ENCODE measurements at places on chromosomes 1 and 21. TPM values are rescaled to one million over a fixed set of nuclear protein-coding genes. Genes with fewer than 3 reads are reported as not detected.

GRCh38 chr1:43267818-43268425 is 1.9 kb upstream of the TMEM125 start:
- no peaks in the 10 kb centered on the region for H3K27me3 ChIP-seq
- DNase-seq, result peak; percentile 5
- no peak overlapping the region for H3K4me3 ChIP-seq
- peaks cover 9% of the 10 kb centered on the region for H3K4me1 ChIP-seq
- H3K27ac ChIP-seq, result no peak overlapping the region
- H3K36me3 ChIP-seq, result no peaks in the 10 kb centered on the region

Gene KLHDC7A
- 2.3 TPM for total RNA-seq

DNA sequence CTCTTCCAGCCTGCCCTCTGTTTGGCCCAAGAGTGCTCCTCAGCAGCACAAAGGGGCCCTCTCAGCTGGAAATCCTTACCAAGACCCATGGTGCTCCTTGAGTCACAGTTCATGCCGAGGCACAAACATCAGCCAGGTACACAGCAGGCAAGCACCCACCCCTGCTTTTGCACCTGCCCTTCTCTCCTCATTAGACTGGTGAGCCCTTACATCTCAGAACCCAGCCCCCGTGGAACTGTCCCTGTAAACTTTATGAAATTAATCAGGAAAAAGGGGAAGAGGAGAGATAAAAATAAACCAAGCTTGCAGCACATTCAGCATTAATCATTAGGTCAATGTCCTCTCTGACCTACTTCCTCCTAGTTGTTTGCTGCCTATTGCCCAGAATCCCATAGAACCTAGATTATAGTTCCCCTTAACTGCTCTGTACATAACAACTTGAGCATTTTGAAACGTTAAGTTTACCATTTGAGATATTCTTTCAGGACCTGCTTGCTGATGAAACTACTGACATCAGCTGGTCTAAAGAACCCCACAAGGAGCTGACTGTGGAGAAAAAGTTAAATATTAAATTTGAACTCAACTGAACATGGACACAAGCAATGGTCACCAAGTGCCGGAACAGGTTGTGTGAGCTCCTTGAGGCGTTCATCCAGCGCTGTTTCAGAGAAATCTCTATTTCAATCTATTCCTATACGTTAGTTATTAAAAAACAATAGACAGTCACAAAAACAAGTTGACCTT is 738.4 kb downstream of the MATN1 start:
- DNase-seq, result no peak
- peak overlapping the region; percentile 84 for H3K27ac ChIP-seq
- peaks cover 23% of the 10 kb centered on the region for H3K4me1 ChIP-seq
- no peaks in the 10 kb centered on the region for H3K36me3 ChIP-seq
- no peaks in the 10 kb centered on the region for H3K27me3 ChIP-seq
- H3K4me3 ChIP-seq, result no peak overlapping the region

GRCh38 chr1:9267352-9267686 is 25.4 kb upstream of the SPSB1 start:
- H3K27ac ChIP-seq, result no peak overlapping the region
- DNase-seq, result no peak
- H3K27me3 ChIP-seq, result no peaks in the 10 kb centered on the region
- H3K36me3 ChIP-seq, result peaks cover 21% of the 10 kb centered on the region

Gene KISS1
- total RNA-seq, result not detected

Gene ZSWIM5
- total RNA-seq, result 0.46 TPM

Gene LCE6A
- not detected for total RNA-seq

GRCh38 chr1:193479187-193479586 is 292.8 kb upstream of the B3GALT2 start:
- H3K27me3 ChIP-seq, result no peaks in the 10 kb centered on the region
- no peaks in the 10 kb centered on the region for H3K36me3 ChIP-seq
- H3K27ac ChIP-seq, result no peak overlapping the region
- no peaks in the 10 kb centered on the region for H3K4me1 ChIP-seq

DNA sequence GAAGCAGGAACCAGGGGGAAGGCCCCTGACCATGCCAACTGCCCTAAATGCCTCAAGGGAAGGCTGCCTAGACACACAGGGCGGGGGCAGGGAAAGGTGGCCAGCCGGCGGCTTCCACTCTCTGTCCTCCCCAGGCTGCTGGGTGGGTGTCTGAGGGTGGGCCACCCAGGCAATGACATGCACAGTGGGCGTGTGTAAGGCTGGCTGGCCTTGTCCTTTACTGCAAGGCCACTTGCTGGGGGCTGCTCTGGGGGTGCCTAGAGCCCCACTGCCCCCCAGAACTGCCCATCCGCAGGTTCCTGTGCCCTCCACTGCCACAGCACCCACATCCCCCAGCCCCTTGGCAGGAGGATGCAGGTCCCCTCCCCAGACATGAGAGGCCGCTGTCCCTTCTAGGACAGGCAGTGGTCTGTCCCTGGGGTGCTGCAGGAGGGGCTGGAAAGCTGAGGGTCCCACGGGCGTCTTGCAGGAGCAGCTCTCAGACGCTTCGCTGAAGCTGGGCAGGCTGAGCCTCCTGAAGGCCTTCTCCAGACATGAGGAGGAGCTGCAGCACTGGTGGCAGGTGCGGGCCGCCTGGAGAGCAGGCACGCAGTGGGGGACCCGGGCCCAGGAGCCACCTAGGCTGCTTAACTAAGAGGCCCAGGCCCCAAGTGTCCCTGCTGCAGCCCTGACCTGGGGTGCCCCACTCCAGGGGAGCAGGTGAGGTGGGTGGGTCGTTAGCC is 10.1 kb downstream of the CCDC27 start:
- H3K4me3 ChIP-seq, result no peak overlapping the region
- DNase-seq, result no peak
- H3K4me1 ChIP-seq, result no peaks in the 10 kb centered on the region
- H3K27me3 ChIP-seq, result no peaks in the 10 kb centered on the region
- H3K36me3 ChIP-seq, result no peaks in the 10 kb centered on the region

GRCh38 chr1:78522136-78522535 is 31.4 kb downstream of the PTGFR start:
- no peak overlapping the region for H3K27ac ChIP-seq
- no peak overlapping the region for H3K4me3 ChIP-seq
- DNase-seq, result no peak
- no peaks in the 10 kb centered on the region for H3K36me3 ChIP-seq

DNA sequence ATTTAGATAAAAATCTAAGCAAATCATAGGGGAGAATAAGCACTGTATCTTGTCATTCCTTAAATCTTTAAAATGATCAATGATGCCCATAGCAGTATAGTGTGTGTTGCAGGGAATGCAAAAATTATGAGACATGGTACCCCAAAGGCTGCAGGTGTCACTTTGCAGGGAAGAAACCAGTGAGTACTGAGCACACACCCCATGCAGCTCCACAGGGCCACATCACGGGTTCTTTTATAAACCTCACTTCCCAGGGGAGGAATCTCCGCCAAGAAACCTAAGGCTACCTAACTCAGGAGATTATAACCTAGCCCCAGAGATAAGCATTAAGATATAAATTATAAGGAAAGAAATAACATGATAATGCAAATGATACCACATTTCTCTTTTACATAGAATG is 115.6 kb downstream of the APP start:
- H3K4me3 ChIP-seq, result no peak overlapping the region
- peaks cover 25% of the 10 kb centered on the region for H3K4me1 ChIP-seq

DNA sequence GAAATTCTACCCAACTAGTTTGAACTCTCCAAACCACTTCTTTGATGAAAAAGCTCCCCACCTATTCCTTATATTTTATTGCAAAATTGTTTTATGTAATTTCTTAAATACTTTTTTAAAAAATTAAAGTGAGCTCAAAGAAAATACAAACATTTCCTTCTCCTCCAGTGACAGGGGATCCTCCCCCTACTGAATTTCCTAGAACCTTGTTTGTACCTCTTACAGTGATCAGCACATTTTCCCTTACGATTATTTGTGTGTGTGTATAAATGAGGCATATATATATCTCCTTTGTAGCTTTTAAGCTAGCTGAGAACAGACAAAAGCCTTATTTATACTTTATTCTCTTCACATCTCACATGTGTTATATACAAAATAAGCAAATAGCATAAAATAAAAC is 44.4 kb downstream of the VAV3 start:
- H3K27ac ChIP-seq, result no peak overlapping the region
- H3K27me3 ChIP-seq, result no peaks in the 10 kb centered on the region
- no peak overlapping the region for H3K4me3 ChIP-seq
- H3K36me3 ChIP-seq, result no peaks in the 10 kb centered on the region

DNA sequence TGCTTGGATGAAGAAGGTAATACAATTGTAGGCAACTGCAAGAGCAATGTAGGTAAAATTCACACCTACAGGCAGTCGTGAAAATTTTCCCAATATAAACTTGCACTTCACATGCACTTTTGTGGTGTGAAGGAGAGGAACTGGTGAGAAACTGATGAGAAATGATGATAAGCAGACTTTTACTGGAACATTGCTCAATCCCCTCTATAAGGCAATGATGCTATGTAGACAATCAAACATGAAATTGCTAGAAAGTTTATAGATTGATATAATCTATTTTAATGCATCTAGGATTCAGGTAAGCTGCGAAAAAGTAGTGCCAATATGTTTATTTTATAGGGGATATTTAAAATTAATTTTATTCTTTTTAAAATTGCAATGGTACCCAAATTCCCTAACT is 802.2 kb downstream of the KCNT2 start:
- H3K27me3 ChIP-seq, result no peaks in the 10 kb centered on the region
- no peak for DNase-seq
- H3K27ac ChIP-seq, result no peak overlapping the region
- no peak overlapping the region for H3K4me3 ChIP-seq

DNA sequence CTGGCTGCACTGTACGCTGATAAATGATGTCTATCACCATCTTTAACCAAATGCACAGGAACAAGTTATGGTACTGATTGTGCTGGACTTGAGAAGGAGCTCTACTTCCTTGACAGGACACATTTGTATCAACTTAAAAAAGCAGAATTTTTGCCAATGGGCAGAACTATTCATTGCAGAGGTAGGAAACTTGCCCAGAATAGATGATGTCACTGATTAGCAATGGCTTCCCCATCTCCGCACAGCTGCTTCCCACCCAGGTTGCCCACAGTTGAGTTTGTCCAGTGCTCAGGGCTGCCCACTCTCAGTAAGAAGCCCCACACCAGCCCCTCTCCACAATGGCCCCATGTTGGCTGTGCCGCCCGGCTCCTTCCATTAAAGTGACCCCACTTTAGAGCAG is 33.4 kb downstream of the CAPN2 start:
- H3K4me3 ChIP-seq, result no peak overlapping the region
- H3K27ac ChIP-seq, result no peak overlapping the region
- DNase-seq, result no peak

GRCh38 chr1:32981003-32981901 is 16.6 kb upstream of the RNF19B start:
- H3K27ac ChIP-seq, result peak overlapping the region; percentile 84
- no peaks in the 10 kb centered on the region for H3K36me3 ChIP-seq
- no peaks in the 10 kb centered on the region for H3K27me3 ChIP-seq
- H3K4me1 ChIP-seq, result no peaks in the 10 kb centered on the region

Gene GCSAML
- not detected for total RNA-seq

GRCh38 chr1:41319807-41320711 is 41.2 kb upstream of the FOXO6 start:
- no peaks in the 10 kb centered on the region for H3K27me3 ChIP-seq
- H3K27ac ChIP-seq, result no peak overlapping the region
- no peak for DNase-seq
- H3K4me1 ChIP-seq, result no peaks in the 10 kb centered on the region
- H3K4me3 ChIP-seq, result no peak overlapping the region

Gene PTPRF
- 165 TPM for total RNA-seq

- DNase-seq, result peak; percentile 12
- no peaks in the 10 kb centered on the region for H3K4me1 ChIP-seq
- H3K27ac ChIP-seq, result no peak overlapping the region
- no peaks in the 10 kb centered on the region for H3K27me3 ChIP-seq
- no peaks in the 10 kb centered on the region for H3K36me3 ChIP-seq
Measured at GRCh38 chr1:206429421-206429820, 40.9 kb upstream of the IKBKE start.

Gene MFAP2
- 1.2 TPM for total RNA-seq

Gene SPRR1B
- total RNA-seq, result not detected

DNA sequence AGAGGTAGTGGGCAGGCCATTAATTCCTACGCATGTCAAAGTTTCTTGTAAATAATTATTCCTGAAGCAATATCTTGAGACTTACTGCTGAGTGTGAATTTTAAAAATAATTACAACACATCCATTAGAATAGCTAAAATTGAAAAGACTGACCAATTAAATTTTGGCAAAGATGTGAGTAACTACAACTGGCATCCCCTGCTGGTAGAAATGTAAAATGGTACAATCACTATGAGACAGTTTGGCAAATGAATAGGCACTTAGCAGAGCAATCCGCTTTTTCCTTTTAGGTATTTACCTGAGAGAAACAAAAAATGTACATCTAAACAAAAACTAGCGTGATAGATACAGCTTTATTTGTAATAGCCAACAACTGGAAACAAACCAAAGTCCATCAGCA is 798.9 kb downstream of the BRINP3 start:
- no peak overlapping the region for H3K4me3 ChIP-seq
- no peaks in the 10 kb centered on the region for H3K4me1 ChIP-seq
- no peak overlapping the region for H3K27ac ChIP-seq
- no peaks in the 10 kb centered on the region for H3K36me3 ChIP-seq
- DNase-seq, result no peak
- H3K27me3 ChIP-seq, result no peaks in the 10 kb centered on the region

GRCh38 chr1:149846042-149846441 is 53.3 kb upstream of the BOLA1 start:
- no peaks in the 10 kb centered on the region for H3K4me1 ChIP-seq
- H3K36me3 ChIP-seq, result no peaks in the 10 kb centered on the region
- H3K27ac ChIP-seq, result no peak overlapping the region
- no peak overlapping the region for H3K4me3 ChIP-seq
- peak; percentile 8 for DNase-seq

GRCh38 chr21:28805885-28806284 is 186.8 kb downstream of the LTN1 start:
- DNase-seq, result no peak
- no peak overlapping the region for H3K27ac ChIP-seq
- H3K4me3 ChIP-seq, result no peak overlapping the region
- no peaks in the 10 kb centered on the region for H3K36me3 ChIP-seq

Gene ARHGEF16
- total RNA-seq, result 16.3 TPM

DNA sequence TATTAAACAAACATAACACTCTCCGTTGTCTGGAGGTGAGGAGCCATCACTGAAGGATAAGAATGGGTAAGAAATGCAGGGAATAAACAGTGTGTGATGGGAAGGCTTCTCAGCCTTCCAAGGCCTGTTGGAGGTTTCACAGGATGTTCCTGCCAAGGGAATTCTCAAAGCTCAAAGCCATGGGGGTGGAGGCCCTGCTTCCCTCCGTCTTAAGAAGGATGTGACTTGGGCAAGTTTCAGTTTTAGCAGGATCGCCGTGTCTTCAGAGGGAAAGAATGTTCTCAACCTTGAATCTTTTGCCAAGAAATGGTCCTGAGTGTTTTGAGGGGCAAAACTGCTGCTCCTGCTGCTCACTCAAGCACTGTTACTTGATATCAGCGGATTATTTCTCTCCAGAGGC is 41.7 kb upstream of the IL20 start:
- H3K4me3 ChIP-seq, result no peak overlapping the region
- DNase-seq, result no peak
- H3K4me1 ChIP-seq, result no peaks in the 10 kb centered on the region

Gene ORC1
- total RNA-seq, result 0.32 TPM

Gene GBP6
- 0.07 TPM for total RNA-seq

Gene ESRRG
- 1.9 TPM for total RNA-seq

Gene ASPM
- total RNA-seq, result 0.20 TPM

Gene FAM163A
- total RNA-seq, result 0.07 TPM

Gene CLDN17
- not detected for total RNA-seq

All from right lobe of liver (tissue), 6 donors.